ENCODE measurements at places on chromosomes 5 and 9. TPM values are rescaled to one million over a fixed set of nuclear protein-coding genes. Genes with fewer than 3 reads are reported as not detected.

ASPN gene
- 0.47 TPM for polyA plus RNA-seq

PROB1 gene
- 4.1 TPM for polyA plus RNA-seq

AK8 gene
- 0.17 TPM for polyA plus RNA-seq

- no peak for DNase-seq
These were observed 126.4 kb downstream of the MAT2B start for GRCh38 chr5:163631856-163632255.

- no peak for DNase-seq
These were observed 36.5 kb downstream of the KIF2A start for GRCh38 chr5:62342476-62342837.

GRCh38 chr5:146009020-146009419 is 72.6 kb downstream of the SH3RF2 start:
- DNase-seq = no peak

DNA sequence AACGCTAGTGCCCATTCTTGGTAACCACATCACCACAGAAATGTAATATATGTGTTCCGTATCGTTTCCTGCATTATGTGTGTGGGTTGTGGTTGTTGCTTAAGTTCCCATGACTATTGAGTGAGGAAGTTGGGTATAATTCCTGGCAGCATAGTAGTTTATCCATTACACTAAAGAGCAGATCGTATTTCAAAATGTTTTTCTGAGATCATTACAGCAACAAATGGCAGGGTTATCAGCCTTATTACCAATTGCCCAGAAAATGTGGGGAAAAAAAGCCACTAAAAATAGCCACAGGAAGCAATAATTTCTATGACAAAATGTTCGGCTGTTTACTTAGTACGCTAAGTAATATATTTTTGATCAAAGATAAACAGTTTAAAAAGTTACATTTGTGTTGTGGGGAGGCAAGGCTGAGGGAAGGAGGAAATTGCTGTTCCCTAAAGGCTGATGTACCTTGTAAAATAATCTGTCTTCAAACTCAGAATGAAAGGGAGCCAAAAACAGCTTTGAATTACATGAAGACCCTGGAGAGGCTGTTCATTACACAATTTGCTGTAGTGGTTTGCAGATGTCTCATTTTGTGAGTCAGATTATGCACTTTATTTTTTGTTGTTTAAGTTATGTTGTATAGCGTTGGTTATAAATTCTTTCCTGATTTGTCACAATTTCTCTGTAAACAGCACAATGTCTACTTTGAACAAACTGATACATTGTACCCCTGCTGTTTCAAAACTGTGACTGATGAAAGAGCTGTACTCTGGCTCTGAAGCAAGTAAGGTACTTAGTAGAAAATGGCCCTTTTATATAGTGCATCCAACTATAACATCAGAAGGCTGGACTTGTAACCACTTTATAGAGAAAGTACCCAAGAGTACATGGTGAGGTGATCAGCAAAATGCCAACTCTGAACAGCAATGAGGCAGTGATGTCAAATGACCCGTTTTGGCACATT is 1028.5 kb downstream of the NR2F1-AS1 start:
- DNase-seq = no peak

DNA sequence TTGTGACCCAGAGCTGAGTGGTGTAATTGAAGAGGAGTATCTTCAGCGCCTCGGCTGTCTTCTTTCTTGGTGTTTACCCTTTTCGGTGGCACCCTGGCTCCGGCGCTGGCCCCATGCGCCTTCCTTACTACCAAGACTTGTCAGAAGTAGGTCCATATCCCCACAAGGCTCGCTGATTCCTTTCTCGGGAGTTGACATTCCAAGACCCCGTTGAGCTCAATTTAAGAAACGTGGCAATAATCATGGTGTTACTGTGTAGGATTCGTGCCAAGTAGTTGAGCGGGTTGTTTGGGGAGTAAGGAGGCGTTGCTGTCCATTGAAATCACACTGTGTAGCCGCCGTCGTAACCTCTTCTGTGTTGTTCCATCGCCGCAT is 795 bp downstream of the NDUFAF2 start:
- DNase-seq = peak; percentile 11

DNA sequence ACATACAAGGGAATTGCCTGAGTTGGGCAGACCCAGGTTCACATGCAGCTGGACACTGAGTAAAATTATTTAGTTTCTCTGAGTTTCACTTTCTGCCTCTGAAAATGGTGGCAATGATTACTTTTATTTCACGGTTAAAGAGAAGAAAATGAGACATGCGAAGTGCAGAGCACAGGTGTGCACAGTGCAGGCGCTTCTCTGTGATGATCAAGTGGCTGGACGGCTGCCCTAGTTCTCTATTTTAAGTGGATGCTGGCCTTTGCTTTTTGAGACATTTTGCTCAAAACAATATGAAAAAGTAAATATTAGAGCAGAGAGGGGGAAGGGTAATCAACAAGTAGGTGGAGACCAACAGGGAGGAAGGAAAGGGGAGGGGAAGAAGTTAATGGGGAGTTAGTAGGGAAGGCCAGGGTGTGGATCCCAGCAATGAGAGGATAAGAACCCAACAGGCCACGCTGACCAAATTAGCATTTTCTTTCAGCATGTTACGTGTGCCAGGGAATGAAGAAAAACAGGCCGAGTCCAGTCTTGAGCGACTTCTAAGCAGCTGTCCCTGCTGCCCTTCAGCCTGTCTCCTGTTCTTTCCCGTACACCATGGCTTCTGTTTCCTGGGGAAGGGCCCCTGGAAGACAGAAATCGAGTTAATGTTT is 16.1 kb downstream of the SNX18 start:
- no peak for DNase-seq

DNA sequence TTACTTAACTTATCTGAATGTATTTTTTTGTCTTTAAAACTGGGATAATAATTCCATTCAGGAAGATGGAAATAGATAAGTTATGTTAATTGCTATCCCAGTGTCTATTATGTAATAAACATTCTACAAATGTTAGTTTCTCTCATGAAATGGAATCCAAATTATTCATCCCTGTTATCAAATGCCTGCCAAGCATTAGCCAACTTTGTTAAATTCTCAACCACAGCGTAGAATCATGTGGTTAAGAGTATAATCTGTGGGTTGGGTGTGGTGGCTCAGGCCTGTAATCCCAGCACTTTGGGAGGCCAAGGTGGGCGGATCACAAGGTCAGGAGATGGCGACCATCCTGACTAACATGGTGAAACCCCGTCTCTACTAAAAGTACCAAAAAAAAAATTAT is 912.9 kb upstream of the SEMA6A start:
- no peak for DNase-seq

DNA sequence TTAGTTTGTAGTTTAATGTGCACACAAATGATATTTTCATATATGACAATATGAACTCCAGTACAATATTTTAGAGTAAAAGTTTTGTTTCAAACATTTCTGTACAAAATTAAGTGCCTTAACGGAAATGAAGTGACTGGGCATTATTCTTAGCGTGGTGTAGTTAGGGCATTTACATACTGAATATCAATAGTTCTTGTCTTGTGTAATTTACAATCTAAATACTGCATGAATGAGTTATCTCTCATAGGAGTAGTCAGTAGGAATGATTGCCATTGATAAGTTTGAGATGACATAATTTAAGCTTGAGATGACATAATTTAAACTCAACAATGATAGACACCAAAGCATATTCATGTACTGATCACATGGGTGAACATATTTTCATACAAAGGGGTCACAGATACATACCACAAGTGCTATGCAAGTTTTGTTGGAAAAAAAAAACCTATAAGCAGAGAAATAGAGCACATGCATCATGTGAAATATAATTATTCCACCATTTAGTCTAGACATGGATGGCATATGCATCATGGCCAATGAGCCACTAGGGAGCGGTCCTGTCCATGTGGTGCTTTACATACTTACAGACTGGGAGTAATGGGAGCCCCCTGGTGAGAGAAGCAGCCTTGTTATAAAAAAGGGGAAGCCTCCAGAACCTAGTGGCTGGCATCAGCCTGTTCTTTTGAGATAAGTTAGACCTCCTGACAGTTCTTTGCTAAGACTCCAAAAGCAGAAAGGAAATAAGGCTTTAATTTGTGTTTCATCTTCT is 1523.9 kb downstream of the MAT2B start:
- DNase-seq = no peak

- DNase-seq = no peak
These were observed 182.5 kb downstream of the PSAT1 start for GRCh38 chr9:78479441-78479840.

GRCh38 chr5:22998774-22999173 is 145.6 kb upstream of the CDH12 start:
- DNase-seq = peak; percentile 24

DNA sequence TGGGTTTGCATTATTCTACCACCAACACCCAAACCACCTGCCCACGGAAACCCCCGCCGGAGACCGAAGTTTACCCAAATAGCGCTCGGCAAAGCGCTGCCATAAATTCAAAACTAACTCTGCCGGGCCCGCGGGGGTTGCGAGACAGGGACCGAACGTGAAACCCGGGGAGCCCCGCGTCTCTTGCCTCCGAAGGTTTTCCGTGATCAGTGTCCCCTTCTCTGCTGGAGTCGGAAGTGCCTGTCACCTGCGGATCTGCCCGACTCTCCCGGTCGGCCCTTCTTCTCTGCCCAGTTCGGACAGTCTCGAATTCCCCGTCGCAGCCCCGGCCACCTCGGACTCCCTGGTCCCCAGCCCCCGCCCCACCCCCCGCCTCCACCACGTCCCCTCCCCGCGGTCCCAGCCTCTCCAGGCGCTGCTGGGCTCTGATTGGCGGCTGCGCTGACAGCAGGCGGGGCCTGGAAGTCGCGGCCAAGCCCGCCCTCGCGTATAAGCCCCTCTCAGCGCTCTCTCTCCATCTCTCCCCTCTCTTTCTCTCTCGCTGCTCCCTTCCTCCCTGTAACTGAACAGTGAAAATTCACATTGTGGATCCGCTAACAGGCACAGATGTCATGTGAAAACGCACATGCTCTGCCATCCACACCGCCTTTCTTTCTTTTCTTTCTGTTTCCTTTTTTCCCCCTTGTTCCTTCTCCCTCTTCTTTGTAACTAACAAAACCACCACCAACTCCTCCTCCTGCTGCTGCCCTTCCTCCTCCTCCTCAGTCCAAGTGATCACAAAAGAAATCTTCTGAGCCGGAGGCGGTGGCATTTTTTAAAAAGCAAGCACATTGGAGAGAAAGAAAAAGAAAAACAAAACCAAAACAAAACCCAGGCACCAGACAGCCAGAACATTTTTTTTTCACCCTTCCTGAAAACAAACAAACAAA is at the start of gene RORB:
Gene RORB, plus strand, starts transcription at position 517 of the 929 bp plus-strand sequence. CDS start 642 bp downstream, outside the sequence.
- no peak for DNase-seq

GRCh38 chr5:147290261-147290660 is 55.4 kb downstream of the STK32A start:
- DNase-seq = no peak

GRCh38 chr9:23823986-23824829 is 1.8 kb downstream of the ELAVL2 start:
- no peak for DNase-seq

DNA sequence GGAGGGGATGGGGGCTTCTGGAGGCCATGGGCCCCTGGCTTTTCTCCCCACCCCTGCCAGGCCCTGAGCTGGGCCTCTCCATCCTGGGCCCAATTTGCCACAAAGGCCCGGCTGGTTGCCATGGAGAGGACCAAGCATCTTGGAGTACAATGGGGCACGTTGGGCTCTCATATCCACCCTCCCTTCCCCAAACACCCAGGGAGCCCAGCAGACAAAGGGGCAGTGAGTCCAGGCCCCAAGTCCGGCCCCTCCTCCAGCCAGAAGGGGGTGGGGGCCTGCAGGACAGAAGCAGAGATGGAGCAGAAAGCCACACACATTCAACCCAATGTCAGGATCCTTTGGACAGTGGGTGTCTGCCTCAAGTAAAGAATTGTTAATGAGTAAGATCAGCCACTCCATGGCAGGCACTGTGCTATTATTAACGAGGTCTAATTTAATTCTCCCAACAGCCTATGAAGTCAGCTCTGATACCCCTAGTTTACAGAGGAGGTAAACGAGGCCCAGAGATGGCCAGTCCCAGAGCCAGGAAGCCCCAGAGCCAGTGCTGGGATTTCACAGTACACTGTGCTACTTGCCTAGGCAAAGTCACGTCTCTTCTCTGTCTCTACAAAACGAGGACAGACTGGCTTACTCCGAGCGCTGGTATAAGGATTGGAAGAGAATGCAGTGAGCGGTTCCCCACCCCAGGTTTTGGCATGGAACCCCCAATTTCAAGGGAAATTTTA is 2.3 kb downstream of the CRB2 start:
- no peak for DNase-seq
